Activated naive CD4-positive, alpha-beta T cell (primary cell): ENCODE measurements at places on chromosomes 5 and 9.
A peak's percentile ranks its signal among the peaks of the same experiment; 100 is the strongest.

- DNase-seq: no peak
Measured at GRCh38 chr9:36749461-36749860, 176.8 kb downstream of the MELK start.

DNA sequence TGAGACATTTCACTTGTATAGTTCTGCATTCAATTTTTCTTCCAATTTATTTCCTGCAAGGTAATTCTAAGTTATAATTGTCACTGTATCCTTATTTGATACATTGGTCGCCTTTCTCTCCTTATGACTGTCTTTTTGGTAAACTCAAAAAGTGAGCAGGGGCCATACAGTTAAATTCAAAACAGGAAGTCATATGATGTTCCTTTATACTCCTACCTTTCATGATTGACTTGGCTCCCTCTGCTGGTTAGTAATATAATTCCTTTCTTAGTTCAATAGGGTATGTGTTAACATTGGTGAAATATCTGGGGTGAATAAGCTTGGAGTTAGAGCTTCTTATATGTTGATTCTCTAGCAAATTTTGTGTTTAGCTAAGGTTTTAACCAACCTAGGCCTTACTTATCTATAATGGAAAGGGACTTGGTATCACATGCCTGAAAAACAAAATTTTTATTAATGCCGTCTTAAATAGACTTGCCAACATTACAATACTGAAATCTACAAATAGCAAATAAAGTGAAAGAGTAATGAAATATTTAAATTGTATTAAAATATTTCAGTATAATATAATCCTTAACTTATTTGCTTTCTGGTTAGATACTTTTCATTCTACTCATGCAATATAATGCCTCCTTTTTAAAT is 6.0 kb upstream of the NIPBL start:
- no peak for DNase-seq

GRCh38 chr5:35659556-35659955 is 41.9 kb downstream of the SPEF2 start:
- no peak for DNase-seq

DNA sequence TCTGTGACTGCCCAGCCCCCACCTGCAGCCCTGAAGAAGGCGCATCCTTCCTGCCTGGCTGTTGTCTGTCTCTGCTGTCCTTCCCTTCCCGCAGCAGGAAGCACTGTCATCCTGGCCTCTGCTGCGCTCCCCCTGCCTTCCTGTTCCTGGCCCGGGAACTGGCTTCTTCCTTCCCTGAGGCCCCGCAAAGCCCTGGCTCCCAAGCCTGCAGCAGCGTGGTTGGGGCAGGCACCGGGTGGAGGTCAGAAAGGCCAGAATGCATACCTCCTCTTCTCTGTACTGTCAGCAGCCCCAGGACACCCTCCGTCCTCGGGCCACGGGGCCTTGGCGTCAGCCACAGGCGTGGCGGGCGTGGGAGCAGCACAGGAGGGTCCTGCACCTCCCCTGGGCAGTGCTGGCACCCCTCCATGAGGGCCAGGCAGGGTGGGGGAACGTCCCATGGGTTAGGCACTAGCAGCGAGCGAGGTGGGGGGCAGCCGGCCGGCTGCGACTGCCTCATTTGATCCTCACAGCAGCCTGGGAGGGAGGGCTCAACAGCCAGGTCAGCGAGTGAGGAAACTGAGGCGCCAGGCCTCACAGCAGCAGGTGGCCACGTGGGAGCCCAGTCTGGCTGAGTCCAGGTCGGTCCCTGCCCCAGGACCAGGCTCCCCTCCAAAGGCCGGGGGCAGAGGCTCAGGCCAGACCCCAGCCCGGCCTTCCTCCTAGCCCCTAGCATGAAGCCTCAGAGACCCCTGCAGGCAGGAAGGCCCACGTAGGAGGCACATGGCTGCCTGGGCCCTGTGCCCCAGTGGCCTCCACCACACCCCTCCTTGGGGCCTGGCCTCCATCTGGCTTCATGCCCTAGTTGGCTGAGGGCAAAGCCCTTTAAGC is 9.4 kb downstream of the FLT4 start:
- DNase-seq: no peak

DNA sequence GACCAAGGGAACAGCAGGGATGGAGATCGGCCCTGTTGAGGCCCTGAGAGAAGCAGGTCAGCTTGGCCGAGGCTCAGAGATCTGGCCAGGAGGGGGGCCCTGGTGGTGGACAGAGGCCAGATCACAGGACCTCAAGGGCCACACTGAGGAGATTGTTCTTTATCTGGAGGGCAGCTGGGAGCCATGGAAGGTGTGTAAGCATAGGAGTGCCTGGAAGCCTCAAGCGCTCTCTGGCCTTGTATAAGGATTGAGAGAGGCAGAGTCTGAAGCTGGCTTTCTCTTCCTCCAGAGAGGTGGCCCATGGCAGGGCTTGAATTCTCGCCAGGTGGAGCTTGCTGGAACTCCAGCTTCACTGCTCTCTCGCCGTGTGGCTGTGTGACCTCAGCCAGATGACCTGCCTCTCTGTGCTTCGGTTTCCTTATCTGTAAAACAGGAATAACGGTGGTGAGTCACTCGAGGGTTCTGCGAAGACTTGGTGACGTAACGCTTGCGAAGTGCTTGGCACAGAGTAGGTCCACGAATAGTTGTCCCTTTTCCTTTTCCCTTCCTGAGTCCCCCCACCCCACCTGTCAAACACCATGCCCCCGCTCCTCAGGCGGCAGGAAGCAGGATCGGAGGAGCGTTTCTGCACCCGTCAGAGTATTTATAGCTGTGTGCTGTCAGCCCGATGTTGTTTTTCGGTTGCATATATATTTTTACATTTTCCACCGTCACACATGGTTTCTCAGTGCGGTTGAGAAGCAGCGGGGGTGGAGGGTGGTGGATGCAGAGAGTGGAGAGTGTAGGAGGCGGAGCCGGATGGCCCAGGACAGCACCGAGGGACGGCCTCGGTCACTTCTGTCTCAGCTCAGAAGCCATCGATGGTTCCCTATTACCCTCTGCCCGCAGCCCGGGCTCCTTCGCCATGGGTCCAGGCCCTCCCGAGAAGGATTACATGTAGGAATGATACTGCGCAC is 17.0 kb upstream of the CRB2 start:
- DNase-seq: peak; percentile 36

DNA sequence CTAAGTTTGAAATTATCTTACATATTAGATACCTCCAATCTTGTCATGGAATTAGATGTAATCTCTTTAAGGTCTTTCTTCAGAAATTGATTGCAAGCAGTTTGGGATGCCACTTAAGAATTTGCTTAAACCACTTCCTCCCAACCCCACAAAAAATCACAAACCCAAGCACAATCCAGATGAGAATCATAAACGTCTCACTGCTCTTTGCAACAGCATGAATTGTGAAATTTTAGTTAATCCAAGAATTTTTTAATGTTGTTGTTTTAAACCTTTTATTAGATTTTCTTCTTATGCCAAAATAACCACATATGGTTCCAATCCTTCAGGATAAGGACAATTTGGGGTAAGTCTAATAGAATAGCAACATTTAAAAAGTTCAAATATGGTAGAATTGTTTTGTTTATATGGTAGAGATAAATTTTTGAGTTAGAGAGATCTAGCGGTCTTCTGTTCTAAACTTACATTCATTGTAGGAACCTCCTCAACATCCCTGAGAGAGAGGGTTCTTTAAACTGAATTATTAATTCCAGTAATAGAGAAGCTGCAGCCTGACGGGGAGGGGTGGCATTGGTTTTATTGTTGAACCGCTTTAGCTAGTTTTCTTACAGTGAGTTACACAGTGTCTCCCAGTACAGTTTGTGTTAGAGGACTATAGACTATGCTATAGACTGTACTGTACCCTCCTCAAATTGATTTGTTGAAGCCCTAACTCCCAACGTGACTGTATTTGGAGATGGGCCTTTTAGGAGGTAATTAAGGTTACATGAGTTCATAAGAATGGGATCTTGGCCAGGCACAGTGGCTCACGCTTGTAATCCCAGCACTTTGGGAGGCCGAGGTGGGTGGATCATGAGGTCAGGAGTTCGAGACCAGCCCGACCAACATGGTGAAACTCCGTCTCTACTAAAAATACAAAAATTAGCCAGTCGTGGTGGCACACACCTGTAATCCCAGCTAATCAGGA is 24.8 kb upstream of the IL6ST start:
- no peak for DNase-seq

DNA sequence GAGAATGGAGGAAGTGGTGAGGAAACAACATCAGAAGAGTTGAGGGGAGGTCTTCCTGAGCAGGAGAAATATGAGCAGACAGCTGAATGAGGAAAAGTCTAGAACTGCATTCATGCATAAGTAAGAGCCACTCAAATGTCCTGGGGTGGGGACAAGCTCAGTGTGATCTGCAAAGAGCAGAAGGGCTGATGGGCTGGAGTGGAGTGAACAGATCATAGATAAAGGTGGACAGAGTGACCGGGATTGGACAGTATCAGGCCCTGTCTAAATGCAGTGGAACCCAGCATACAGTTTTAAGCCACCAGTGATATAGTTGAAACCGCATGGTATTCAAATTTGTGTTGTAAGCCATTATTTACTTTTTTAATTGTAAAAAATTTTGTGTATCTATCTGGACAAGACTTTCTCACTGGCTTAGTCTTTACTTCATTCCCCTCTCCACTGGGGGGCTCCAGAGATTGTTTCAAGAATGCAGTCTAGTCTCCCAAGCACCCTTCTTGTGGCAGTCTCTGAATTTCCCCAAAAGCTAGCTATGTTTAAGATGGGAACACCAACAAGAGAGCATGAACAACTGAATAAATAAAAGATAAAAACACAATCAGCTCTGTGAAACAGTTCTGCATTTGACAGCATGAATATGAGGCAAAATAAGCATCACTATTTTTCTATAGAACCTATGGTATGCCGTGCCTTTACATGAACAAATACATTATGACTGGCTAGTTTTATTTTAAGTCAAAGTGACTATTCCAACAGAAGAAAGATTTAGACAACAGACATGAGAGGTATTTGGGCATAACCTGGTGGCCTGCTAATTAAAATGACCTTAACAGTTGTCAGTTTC is 10.7 kb upstream of the STK32A start:
- no peak for DNase-seq

- no peak for DNase-seq
Measured at GRCh38 chr9:132409828-132410528, at the start of gene CFAP77. Gene CFAP77 (plus strand): TSS chr9:132410211. CDS start chr9:132410272, 61 bp downstream.

DNA sequence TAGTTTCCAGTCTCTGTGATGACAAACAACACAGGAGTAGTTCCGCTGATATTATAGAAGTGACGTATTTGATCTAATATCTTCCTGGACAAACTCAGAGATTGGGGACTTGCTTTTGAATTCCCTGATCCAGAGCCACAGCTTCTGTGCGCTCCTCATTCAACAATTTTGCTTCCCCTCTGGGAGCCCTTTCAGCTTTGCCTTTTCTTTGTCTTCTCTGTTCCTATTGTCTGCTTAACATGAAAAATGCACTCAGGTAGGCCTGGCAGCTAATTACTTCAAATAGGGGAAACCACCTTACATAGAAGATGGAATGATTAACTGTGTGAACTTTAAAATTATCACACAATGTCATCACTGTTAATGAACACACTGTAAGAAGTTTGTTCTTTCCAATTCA is 192.9 kb downstream of the EPB41L4A start:
- no peak for DNase-seq

DNA sequence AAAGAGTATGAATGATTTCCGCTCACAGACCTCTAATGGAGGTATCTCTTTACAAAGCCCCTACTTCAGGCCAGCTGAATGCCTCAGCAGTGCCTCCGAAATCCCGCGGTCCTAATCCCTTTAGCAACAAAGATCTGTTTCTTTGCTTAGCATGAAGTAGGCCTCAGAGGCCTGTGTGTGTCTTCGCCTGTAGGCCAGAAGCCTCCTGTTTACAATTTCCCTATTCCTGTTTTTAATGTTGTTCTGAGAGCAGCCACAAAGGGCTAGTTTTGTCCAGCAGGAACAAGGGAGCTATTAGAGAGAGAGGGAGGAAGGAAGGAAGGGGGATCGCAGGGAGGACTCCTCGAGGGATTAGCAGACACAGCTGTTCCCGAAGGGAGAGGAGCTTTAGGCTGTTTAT is 166.4 kb upstream of the SPRY4 start:
- no peak for DNase-seq

DNA sequence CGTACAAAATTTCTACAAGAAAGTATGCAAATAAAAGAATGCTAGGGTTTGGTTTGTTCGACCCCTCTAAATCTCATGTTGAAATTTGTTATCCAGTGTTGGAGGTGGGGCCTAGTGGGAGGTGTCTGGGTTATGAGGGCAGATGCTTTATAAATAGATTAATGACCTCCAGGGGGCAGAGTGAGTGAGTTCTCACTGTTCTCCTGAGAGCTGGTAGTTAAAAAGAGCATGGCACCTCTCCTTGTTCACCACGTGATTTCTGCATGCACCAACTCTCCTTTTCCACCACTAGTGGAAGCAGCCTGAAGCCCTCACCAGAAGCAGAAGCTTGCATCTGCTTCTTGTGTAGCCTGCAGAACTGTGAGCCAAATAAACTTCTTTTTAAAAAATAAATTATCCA is 50.4 kb upstream of the FAM170A start:
- no peak for DNase-seq

DNA sequence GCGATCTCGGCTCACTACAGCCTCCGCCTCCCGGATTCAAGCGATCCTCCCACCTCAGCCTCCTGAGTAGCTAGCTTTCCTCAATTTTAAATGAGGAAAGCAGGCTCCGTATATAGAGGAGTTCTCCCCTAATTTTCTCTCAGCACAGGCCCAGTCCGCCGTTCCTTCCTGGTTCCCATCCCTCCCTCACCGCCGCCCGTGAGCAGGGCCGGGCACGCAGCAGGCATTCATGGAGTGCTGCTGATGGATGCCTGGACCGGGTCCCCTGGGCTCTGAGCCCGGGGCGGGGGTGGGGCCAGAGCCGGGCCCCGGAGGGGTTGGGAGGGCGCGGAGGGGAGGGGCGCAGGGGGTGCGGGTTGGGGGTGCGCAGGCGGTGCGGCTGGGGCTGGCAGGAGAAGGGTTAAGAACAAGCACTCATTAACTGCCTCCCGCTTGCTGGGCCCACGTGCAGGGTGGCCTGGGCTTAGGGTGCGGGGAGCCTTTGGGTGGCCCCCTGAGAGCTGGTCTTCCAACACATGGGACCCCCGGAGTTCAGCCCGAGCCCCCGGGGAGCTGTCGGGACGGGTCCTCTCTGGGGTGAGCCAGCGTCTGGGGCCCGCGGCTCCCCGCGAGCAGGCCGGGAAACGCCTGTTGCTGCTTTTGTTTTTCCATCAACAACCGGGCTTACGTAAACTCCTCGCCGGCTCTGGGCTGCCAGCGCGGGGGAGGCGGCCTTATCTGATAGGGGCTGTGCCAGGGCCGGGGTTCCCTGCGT is 33.7 kb downstream of the LHX2 start:
- no peak for DNase-seq

- DNase-seq: no peak
Measured at GRCh38 chr5:14588145-14588544, 6.6 kb downstream of the OTULINL start.

GRCh38 chr5:90366948-90367347 is 42.6 kb downstream of the CETN3 start:
- no peak for DNase-seq

DNA sequence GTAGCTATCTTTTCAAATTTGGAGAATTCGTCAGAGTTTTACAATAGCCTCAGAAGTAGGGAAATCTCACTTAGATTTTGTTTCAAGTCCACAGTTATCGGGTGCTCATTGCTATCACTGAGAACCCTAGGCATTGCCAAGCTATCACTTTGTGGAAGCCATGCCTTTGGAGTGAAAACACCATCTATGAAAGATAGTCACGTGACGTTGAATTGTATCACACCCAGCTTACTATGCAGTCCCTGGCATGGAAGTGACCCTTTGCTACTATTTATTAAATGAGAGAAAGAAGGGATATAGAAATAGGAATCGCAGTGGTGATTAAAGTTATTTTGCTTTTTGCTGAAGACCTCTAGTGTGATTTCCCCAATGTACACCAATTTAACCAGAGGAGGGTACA is 97.2 kb downstream of the AOPEP start:
- no peak for DNase-seq
